ENCODE measurements at places on chromosomes 2 and 18.

DNA sequence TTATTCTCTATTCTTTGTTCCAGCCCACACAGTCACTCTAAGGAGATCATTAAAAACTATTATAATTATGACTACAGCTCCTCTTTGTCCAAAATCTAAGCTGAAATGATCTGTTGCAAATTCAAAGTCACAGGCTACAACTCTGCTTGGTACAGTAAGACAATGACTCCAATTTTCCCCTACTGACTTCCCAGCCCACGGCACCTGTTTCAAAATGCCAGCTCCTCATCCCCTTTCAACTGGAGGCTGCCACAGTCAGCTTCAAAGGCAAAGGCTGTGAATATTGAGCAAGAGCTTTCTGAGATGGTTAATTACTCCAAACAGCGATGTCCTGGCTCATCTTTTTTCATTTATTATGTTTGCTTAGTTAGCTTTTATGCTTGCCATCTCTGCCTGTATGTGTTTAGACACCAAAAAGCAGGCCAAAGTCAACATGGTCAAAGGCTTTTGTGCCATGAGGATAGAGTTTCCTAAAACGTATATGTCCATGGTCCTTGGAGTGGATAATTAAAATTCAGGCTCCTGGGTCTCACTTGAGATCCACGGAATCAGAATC lies 141.1 kb downstream of the DOCK10 start:
- DNase-seq, result no peak

- DNase-seq, result no peak
These were observed 97.7 kb upstream of the SIX3 start for GRCh38 chr2:44843641-44844310.

DNA sequence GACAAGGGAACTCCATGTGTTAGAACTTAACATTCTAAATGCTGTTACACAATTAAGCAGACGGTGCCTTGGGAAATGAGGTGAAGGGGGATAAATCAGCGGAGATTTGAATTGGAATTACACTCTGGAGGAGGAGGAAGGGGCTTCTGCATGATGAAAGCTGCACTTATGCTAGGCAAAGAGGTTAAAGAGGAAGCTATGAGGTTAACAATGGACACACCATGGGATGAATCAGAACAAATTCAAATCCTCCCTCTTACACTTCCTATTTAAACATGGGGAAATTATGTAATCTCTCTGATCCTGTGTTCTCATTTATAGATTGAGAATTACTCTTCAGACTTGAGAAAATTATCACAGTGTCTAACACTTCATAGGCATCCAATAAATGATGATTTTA lies 121.5 kb upstream of the SIX2 start:
- no peak for DNase-seq

DNA sequence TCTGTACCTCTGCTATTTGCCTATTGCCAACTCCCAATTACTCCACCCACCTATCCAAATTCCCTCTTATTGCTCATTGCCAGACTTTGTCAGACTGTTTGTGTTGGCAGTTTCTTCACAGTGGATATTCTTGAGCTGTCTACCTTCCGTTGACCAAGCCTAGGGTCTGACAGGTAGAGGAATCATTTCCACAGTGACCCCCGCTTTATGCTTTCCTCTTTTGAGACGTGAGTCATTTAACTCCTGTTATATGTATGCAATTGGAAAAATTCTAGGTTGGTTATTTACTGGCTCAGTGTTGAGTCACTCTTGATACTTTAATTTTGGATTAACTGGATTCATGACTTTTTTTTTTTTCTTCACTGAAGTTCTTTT lies 187.7 kb downstream of the IRS1 start:
- DNase-seq, result no peak

DNA sequence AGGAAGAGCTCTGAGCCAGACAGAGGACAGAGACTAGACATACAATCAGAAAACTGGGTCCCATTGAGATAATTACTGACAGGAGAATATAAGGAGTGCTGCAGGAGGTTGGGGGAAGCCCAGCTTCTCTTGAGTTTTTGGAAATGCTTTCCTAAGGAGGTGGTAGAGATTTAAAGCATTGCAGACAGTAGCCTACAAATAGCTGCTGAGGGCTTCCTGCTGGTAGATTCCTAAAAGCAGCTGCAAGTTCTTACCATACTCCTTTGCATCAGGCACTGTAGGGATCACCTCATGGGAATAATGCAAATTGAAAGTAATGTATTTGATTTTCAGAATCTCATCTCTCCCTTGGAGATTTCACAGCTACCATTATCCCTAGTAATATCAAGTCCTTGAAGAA lies 902.6 kb upstream of the GCFC2 start:
- no peak for DNase-seq

DNA sequence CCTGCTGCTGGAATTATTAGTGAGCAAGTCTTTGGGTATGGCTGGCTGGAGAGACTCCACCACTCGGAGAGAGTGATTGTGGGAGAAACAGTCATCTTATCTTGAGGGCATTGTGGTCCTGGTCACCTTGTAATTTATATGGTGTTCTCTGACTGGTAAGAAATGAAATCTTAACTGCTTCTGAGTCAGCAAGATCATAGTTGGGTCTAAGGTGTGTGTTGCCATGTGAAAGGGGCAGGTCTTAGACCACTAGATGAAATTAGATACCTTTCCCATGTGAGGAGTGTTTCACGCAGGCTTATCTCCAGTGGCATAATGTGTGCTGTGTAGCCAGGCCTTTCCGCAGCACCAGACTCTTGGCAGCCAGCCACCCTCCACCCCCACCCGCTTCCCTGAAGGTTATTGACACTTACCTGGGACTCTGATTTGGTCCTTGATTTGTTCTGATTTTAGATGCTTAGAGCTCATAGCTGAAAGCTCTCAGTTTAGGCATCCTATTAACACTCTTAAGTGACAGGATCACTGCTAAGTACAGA lies 7.7 kb downstream of the MAPRE3 start:
- no peak for DNase-seq

DNA sequence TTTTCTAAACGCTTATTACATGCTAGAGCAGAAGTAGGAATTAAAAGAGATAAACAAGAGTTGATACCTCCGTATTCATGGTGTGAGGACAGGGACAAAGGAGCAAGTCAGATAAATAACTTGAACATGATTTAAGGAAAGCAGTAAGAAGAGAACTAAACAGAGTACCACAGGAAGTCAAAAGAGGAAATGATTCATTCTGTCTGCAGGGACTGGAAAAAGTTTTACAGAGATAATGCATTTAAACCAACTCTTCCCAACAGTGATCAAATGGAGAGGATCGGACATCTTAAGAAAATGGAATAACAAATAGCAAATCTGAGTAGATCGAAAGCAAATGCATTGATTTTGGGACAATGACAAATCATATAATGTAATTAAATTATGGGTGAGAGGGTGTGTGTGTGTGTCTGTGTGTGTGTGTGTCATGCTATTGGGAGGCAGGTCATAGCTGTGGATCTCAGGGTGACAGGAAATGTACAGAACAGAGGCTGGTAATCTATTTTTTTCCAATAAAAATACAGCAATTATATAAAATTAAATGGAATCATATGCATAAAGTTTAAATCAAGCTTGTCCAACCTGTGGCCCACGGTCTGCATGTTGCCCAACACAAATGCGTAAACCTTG lies 113.4 kb downstream of the MC4R start:
- no peak for DNase-seq

GRCh38 chr2:201465524-201465971 lies 14.0 kb downstream of the STRADB start:
- DNase-seq, result no peak

GRCh38 chr2:197356136-197356535 lies 45.6 kb upstream of the ANKRD44 start:
- no peak for DNase-seq

GRCh38 chr18:23926571-23926970 lies 88.0 kb upstream of the TTC39C start:
- no peak for DNase-seq

DNA sequence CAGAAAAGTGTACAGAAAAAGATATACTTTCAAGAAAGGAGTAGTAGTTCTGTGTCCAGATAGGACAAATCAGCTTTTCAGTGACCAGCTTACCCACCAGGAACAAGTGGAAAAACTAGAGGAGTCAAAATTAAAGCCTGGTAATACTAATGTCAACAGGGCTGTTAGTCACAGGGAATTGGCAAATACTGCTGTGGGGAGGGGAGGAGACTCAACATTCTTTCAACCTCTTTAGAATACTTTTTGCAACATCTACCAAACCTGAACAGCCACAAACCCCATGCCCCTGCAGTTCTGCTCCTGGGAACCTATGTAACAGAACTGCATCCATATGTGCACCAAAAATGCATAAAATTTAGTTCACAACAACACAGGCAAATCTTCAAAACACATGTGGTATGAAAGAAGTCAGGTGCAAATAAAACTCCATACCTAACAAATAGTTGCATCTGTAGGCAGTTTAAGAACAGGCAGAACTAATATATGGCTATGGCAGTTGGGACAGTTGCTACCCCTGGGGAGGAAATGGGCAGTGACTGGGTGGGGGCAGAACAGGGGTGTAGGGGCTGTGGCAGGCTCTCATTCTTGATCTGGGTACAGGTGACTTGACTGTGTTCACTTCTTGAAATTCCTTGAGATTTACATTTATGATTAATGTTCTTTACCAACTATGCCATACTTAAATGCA lies 9.7 kb downstream of the CMPK2 start:
- no peak for DNase-seq

All from left forelimb (tissue), 1 donor.